ENCODE measurements at places on chromosomes 1 and 21.

DNA sequence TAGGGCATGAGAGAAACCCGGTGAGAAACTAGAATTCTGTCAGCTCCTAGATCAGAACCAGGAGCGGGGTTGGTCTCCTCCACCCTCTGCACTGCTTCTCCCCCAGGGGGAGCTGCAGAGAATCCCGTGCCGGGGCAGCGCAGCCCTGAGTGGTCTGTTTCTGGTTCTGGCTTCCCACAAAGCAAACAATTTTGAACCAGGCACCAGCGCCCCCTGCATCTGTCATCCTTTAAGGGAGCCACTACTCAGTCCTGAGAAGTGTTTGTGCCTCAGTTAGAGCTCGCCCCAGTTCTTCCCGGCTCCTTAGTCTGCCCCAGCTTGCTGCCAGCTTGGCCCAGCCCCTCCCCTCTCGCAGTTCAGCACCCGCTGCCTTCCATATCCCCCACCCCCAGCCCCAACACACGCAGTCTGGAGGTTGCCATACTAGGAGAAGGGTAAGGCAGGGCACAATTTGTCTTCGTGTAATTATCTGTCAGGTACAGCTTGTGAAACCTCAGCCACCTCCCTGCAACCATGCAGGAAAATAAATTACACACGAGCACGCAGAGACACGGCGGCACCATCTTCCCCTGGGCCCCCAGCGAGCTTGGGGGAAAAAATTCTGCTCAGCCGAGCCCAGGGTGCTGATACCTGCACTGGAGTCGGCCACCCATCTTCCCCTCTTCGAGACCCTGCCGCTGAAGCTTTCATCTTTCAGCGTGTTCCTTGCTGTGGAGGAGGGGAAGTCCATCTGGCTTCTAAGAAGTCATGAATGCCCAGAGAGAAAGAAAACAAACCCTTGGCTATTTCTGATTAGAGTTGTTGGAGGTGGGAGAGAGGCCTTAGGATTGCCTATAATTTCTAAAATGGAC is 62.6 kb upstream of the CD1D start:
- peaks cover 10% of the 10 kb centered on the region for H3K4me1 ChIP-seq
- no peaks in the 10 kb centered on the region for H3K36me3 ChIP-seq
- no peak for DNase-seq
- H3K27ac ChIP-seq, result no peak overlapping the region
- H3K4me3 ChIP-seq, result no peak overlapping the region
- no peaks in the 10 kb centered on the region for H3K27me3 ChIP-seq

DNA sequence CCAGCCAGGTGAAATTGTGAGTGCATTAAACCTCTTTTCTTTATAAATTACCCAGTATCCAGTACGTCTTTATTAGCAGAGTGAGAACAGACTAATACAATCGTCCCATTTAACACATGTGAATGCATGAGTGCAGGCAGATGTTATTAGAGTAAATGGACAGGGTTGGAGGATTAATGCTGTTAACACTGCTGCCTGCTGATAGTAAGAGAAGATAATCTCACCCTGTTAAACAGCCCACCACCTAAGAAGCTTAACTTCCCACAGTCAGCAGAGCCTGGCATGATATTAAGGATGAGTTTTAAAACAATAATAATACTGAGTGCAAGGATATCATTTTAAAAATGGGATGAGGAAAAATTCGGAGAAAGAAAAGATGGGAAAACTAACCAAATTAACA is 181.4 kb upstream of the LHX8 start:
- no peaks in the 10 kb centered on the region for H3K4me1 ChIP-seq
- no peak overlapping the region for H3K27ac ChIP-seq
- H3K4me3 ChIP-seq, result no peak overlapping the region

GRCh38 chr1:208538587-208538986 is 294.4 kb upstream of the PLXNA2 start:
- no peaks in the 10 kb centered on the region for H3K36me3 ChIP-seq
- no peak overlapping the region for H3K27ac ChIP-seq
- no peaks in the 10 kb centered on the region for H3K4me1 ChIP-seq
- DNase-seq, result no peak
- no peaks in the 10 kb centered on the region for H3K27me3 ChIP-seq

- no peak overlapping the region for H3K4me3 ChIP-seq
- DNase-seq, result no peak
- H3K36me3 ChIP-seq, result no peaks in the 10 kb centered on the region
Observed at GRCh38 chr1:244102046-244102445, 51.0 kb downstream of the ZBTB18 start.

DNA sequence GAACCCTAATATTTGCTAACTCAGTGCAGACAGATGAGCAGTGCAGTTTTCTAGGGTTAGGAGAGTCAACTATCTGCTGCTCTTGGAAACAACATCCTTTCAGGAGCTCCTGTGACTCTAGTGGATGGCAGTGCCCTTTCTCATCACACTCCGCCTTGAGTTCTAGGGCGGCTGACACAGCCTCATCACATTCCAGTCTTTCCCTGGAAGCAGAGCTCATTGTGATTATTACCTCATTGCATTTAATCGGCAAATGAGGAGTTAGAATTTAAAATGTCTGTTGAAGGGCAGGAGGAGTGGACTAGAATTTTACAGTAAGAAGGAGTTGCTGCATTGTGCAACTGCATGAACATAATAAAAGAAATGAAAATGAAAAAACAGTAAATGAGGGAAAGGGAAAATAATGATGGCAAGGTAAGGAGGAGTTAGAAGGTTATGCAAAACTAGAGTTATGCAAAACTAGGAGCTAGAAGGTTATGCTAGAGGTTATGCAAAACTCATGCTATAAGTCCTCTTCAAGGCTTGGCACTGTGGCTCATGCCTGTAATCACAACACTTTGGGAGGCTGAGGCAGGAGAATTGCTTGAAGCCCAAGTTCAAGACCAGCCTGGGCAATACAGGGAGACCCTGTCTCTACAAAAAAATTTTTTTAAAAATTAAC is 6.9 kb upstream of the PTGFRN start:
- H3K4me3 ChIP-seq, result no peak overlapping the region
- no peaks in the 10 kb centered on the region for H3K27me3 ChIP-seq
- no peak for DNase-seq

DNA sequence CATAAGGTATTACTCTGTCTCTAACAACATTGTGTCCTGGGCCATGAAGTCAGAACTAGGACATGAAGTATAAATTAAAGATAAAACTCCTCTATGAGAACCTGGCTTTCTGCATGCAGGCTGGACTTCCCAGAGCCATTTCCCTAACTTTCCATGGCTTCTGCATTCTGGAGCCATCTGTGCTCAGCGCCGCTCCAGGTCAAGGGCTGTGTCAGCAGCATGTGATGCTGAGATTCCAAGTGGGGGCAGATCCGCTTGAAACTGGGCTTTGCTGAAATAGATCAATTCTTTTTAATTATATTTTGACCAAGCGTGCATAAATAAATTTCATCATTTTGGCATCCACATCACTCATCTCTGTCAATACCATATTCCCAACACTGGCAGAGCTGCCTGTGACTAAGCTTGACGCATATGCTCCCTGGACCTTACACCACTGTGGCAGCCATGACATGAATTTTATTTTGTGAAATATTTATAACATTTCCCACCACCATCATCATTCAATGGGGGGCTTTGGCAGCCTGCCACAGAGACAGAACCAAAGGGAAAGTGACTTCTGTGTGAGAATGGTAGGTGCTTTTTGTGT is 110.4 kb upstream of the KCNK1 start:
- H3K4me1 ChIP-seq, result no peaks in the 10 kb centered on the region
- no peaks in the 10 kb centered on the region for H3K27me3 ChIP-seq
- no peak overlapping the region for H3K27ac ChIP-seq
- no peak for DNase-seq
- no peaks in the 10 kb centered on the region for H3K36me3 ChIP-seq

DNA sequence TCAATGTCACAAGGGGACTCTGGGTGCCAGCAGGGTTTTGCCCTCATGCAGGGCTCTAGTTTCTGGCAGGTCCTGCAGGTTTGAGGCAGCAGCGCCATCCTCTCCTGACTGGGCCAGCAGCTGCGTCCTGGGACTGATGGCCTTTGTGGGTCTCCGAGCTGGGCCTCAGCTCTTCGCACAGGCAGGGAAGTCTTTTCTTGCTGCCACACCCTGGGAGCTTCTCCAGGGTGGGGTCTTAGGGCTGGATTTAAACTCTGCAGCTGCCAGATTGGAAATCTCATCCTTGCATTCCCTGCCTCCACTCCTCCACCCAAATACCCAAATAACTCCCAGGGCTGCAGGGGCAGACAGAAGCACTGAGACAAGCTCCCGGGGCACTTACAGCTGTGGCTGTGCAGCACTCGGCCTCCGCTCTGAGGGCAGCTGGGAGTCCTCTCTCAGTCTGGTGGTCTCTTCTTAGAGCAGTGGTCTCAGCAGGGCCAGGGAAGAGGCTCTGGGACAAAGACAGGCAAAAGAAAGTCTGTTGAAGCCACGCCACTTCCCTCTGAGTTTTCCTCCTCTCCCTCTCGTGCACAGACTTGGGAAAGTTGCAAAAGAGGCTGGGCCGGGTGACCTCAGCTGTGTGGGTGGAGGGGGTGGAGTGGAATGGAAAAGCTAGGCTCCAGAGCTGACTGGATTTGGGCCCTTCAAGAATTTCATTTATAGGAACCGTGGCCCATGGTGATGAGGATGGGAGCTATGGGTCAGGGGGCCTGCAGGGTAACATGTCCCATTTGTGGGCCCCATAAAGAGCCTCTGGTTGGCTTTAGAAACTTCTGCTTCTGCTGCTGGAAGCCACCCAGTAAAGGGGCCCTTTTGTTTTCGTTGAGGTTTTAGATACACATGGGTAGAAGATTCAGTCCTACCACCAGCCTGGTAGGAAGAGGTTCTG is at the start of gene RAB7B:
RAB7B (minus strand) TSS at position 525 of the 931 bp plus-strand sequence. CDS start 9,260 bp downstream, outside the sequence.
- H3K36me3 ChIP-seq, result no peaks in the 10 kb centered on the region
- DNase-seq, result no peak
- H3K27me3 ChIP-seq, result no peaks in the 10 kb centered on the region
